ENCODE measurements at places on chromosomes 7 and 10.

DNA sequence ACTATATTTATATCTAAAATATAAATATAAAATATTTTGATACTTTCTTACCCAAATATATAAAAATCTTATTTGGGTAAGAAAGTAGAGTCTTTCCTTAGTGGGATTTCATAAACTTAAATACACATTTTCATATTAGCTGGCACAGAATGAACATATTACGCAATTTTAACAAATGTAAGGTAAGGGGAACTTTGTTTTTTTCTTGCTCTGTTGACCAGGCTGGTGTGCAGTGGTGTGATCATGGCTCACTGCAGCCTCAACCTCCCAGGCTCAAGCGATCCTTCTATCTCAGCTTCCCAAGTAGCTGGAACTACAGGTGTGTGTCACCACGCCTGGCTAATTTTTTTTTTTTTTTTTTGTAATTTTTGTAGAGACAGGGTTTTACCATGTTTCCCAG lies 18.3 kb downstream of the CYP26A1 start:
- DNase-seq = no peak

- DNase-seq = no peak
Observed at GRCh38 chr10:123297175-123297574, 143.0 kb downstream of the BUB3 start.

GRCh38 chr10:110505130-110505770 lies 7.5 kb downstream of the DUSP5 start:
- no peak for DNase-seq

DNA sequence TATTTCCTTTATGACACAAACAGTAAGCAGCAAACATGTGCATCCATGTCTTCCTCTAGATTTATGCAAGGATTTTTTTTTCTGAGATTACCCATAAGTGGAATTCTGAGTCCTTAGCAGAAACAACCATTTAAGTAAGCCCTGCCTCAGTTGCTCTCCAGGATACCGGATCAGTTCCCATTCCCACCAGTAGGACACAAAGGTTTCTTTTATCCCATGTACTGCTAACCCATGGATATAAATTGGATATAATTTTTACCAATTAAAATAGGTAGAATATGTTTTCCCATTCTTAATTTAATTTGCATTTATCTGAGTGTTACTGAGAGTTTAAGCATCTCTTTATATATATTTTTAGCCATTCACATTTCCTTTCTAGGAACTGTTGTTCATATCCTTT lies 280.9 kb downstream of the FGFR2 start:
- DNase-seq = no peak

- DNase-seq = no peak
Observed at GRCh38 chr7:2106924-2107323, 125.8 kb downstream of the MAD1L1 start.

DNA sequence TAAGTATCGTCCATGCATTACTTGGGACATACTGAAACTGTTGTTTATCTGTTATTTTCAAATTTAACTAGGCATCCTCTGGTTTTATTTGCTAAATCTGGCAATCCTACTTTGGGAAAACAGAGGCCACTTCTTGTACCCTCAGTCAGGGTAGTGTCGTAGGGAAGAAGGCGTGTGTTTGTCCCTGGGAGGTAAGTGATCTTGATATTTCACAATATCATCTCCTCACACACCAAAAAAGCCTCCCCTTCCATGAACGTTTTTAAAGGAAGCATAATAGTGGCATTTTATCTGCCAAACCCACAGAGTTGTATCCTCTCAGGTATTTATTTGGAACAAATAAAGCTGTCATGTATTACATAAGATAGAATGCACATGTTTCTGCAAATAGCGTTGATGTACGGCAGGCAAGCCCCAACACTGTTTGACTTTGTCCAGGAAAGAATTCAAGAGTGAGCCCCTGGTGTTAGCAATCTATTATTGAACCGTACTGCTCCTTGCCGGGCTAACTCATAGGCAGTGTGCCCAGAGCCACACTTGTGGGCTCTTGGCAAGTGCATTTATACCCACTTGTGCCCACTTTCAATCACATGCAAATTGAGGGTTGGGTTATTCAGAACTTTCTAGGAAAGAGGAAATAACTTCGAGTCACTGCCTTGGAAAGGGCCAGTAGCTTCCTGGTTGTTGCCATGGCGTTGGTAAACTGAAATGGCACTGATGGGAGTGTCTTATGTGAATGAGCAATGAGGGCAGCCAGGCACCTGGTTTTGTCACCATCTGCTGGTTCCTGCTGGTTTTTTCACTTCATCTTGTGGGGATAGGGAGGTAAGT lies 266.0 kb downstream of the USP6NL start:
- no peak for DNase-seq

- DNase-seq = no peak
Observed at GRCh38 chr7:46215987-46216567, 295.0 kb upstream of the IGFBP3 start.
